ENCODE measurements at places on chromosomes 2 and 18.
A peak's percentile ranks its signal among the peaks of the same experiment; 100 is the strongest.

- DNase-seq, result no peak
These were observed 20.8 kb downstream of the CCL20 start for GRCh38 chr2:227834423-227834822.

DNA sequence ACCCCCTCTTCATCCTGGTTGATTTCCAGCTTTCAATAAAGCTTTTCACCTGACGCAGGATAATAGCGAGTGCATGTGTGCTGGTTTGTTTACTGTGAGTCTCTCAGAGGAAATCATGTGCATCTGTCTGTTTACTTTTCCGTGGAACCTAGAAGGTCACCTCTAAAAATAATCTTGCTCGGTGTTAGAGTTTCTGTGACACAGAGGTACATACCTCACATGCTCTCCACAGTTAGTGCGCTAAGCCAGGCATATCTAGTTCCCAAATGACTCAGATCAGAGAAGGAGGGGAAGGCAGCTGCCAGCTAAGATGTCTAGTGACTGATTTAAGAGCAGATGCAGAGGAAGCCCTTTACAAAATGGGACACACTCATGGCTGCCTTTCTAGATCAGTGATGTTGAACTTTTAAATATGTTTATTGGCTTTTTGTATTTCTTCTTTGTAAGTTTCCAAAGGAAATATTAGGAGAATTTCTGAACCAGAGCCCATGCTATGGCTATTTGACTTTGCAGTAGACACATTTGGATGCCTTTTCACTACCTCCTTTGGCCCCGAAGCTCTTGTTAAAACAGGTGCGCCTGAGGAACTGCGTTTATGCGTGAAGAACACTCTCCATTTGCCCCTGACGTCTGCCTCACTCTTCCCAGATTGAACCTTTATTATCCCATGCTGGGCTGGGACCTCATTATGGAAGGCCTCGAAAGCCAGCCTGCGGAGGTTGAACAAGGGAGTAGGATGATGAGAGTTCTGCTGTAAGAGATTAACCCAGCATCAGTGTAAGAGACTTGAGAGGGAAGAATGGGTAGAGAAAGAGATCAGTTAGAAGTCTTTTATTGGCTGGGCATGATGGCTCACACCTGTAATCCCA lies 145.6 kb downstream of the FAM161A start:
- no peak for DNase-seq

GRCh38 chr2:199495147-199495546 lies 37.4 kb upstream of the SATB2 start:
- DNase-seq, result no peak

GRCh38 chr2:133605011-133605765 lies 36.9 kb upstream of the NCKAP5 start:
- DNase-seq, result no peak

DNA sequence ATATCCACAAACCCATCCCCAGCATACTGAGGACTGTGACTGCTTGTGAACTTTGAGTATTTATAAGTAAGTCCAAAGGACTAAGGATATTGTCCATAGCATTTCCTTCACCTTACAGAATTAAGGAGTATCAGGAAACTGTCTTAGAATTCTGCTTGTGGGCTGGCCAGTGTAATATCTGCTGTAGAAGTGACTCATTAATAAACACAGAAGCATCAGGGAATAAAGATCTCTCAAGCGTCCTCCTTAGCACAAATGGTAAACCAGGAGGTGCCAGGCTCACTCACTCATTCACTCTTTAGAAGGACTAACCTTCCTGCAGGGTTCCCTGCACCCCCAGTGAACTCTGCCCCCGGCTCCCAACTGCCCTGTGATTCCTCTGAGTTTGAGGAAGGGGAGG lies 31.0 kb downstream of the CCDC68 start:
- DNase-seq, result no peak

GRCh38 chr2:60882971-60883753 lies 1.8 kb downstream of the REL start:
- DNase-seq, result no peak

DNA sequence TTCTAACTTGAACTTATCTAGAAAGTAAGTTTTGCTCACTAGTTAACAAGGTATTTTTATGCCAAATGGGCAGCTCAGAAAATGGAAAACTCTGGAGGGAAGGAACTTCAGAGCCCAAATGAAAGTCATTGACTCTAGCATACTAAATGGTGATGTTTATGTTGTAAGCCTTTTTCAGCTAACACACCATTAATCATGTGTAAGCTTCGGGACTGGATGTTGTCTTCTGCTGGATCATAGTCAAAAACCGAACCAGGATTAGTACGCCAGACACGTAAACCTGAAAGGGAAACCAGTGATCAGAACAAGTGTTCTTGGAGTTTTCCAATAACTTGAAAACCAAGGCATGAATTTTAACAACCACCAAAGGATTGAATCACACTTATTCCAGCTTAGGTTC lies 81.8 kb downstream of the RIF1 start:
- DNase-seq, result no peak

DNA sequence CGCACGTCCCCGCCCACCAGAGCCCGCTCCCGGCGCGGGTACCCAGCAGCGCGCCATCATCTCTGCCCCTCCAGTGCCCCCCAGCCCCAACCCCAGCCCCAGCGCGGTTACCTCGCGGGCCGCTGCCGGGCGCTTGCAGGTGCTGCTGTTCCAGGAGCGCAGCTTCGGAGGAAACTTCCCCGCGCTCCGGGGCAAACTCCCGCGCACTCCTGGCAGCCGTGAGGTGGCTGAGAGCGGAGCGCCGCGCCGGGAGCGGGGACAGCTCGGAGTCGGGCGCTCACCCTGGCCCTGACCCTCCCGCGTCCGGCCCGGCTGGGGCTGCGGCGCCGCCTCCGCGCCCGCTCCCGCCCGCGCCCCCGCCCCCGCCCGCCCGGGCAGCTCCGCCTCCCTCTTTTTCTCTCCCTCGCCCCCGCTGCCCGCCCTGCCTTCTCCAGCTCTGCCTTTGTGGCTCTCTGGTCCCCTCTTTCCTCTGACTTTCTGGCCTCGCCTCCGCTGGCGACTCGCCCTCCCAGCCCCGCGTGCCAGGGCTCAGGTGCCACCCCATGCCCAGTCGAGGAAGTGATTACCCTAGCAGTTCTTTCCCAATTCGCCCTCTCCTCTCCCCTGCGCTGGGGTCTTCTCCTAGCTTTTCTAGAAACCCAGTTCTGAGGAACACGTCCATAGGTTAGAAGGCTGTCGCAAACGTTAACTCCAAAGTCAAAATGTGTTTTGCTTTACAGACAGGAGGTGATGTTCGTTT lies at the start of gene CHST9:
Gene CHST9 (minus strand): TSS at position 284 of the 739 bp plus-strand sequence. CDS start 42,499 bp downstream, outside the sequence.
- DNase-seq, result no peak

GRCh38 chr2:71926876-71927756 lies 220.5 kb downstream of the CYP26B1 start:
- DNase-seq, result no peak

DNA sequence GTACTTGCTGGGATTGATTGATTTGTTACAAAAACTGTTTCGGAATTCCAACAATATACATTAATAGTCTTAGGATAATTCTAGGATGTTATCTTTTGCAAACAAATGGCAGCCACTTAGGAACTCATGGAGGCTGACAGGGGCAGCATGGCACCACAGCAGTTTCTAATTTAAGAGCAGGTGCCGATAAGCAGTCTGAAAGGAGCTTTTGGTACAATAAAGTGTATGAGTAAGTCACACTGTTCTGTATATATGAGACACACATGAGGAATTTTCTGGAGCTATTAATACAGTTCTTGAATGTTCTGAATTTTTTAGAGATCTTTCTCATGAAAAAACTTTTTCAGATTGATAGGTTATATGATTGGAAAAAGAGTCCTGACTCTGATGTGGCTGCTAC lies 52.2 kb downstream of the EIF5B start:
- DNase-seq, result peak; percentile 36

GRCh38 chr2:217731805-217732204 lies 271.0 kb downstream of the TNS1 start:
- DNase-seq, result no peak

GRCh38 chr2:69829256-69830044 lies at the start of gene GMCL1:
Gene GMCL1 (plus strand): TSS chr2:69829660. CDS start chr2:69829893, 233 bp downstream.
- peak; percentile 69 for DNase-seq

DNA sequence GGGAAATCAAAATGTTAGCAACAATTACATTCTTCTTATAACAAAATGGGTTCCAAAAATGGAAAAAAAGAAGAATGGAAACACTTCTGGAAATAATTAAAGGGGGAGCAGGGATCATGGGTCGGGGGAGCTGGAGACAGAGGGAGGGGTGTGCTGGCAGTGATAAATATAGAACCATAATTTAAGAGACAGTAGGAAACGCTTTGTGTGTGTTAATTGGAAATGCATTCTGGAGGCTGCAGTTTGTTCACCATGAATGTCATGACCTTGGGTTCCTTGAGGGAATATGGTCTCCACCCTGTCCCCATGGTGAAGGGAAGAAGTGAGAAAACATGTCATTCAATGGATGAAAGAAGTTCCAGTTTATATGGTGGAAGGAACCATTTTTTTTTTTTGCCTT lies 540.7 kb downstream of the TNS1 start:
- no peak for DNase-seq

DNA sequence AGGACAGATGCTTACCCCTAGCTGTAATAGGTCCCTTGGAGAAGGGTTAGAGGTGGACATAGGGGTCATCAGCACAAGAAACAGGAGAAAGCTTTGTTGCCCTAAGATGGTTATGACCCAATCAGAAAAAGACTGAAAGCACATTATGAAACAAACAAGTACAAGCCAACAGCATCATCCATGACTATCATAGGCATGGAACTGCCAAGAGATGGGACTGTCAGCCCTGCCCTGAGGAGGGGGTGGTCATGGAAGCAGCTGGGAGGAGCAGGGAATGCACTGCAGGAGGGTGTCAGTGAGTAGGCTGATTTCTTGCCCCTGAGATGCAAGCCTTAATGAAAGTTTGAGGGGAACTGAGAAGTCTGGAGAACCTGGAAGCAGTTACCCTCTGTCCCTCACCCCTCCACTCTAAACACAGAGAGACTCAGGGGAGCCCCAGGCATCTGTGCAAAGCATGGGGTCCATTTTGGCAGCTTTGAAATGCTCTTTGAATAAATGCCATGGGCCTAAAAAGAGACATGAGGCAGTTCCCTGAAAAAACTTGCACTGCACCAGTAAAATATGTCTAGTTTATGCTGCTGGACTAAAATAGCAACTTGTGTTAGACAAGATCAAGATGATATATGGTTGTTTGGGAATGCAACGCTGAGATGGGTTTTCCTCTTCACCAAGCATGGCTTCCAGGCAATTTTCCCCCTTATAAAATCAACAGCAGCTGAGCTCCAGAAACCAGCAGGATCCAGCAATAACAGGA lies 122.7 kb upstream of the ZFP36L2 start:
- DNase-seq, result no peak

DNA sequence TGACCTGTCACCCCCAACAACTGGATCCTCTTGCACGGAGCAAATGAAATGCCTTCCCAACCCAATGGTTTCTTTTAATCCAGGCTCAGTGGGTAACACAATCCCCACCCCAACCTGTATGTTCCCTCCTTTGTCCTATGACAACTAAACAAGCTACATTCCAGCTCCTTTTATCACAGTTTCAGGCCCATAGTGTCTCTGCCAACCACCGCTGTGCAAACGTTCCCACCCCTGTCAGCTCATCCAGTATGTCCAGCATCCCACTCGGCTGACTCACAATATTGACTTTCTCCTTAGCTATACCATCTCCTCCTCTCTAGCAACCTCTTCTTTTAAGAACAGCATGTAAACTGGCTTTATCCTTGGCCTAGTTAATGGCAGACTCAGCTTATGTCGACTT lies 117.9 kb upstream of the PPP1CB start:
- DNase-seq, result peak; percentile 66

- DNase-seq, result no peak
These were observed 834 bp upstream of the BUB1 start for GRCh38 chr2:110678457-110679336.

GRCh38 chr2:233060501-233060979 lies 398 bp downstream of the INPP5D start:
- no peak for DNase-seq

DNA sequence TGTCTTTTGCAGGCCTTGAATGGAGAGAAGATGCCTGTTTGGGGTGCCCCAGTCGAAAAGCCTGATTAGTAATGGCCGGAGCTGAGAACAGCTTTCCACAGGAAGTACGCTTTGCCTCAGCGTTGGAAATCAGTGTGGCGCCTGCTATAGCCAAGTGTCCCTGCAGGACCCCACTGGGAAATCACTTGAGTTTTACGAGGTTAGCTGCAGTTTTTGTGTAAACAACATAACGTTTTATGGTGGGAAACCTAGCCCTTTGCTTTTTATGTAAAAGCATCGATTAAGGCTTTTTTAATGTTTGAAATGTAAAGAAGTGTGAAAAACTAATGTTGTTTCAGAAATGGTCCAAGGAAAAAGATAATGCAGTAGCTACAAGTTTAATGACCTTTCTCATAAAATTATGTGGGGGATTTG lies 234.2 kb downstream of the TTC32 start:
- DNase-seq, result no peak

DNA sequence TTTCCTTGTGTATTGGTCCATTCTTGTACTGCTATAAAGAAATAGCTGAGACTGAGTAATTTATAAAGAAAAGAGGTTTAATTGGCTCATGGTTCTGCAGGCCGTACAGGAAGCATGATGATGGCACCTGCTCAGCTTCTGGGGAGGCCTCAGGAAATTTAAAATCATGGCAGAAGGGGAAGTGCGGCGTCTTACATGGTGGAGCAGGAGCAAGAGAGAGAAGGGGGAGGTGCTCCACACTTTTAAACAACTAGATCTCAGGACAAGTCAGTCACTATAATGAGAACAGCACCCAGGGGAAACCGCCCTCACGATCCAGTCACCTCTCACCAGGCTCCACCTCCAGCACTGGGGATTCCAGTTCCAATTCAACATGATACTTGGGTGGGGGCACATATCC lies 54.3 kb downstream of the MSH2 start:
- no peak for DNase-seq

GRCh38 chr2:128103407-128103806 lies 12.4 kb downstream of the UGGT1 start:
- DNase-seq, result no peak

DNA sequence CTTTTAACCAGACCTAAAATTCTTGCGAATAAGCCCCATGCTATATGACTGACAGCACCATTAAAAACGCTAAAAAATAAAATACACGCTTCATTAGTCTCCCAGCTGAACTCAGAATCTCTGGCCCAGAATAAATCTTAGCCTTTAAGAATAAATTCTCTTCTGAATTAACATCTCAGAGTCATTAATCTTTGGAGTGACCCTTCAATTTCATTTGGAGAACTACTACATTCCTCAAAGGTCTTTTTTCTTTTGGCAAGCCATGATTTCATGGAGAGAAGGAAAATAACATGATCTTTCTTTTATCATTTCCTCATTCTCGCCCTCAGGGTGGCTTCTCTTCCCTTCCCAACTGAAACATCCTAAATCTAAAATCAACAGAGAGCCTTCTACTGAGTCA lies 259.0 kb downstream of the AFF3 start:
- DNase-seq, result no peak

GRCh38 chr2:133718688-133719201 lies 150.5 kb upstream of the NCKAP5 start:
- peak; percentile 79 for DNase-seq

GRCh38 chr2:15732341-15733077 lies 140.8 kb downstream of the DDX1 start:
- DNase-seq, result no peak

DNA sequence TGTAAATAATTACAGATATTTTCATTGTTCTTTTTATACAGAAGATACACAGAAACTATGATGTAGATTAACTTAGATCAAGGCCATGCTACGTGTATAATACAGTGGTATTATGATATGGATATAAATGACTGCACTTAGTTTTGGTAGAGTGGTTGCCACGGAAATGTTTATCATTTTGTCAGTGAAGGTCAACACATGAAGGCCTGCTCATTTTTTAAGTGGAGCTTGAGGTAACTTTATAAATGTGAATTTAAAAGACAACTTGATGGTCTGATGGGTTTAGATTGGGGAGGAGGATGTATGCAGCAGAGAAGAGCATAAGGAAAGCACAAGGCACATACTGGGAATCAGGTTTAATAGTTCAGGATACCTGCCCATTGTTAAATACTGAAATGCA lies 14.4 kb upstream of the BBS5 start:
- no peak for DNase-seq
